Psoas muscle (tissue), 8 donors: ENCODE measurements at places on chromosomes 11 and 22. TPM values are rescaled to one million over a fixed set of nuclear protein-coding genes. Genes with fewer than 3 reads are reported as not detected.

GRCh38 chr22:43850529-43850928, 11.8 kb downstream of the SULT4A1 start:
- no peak for DNase-seq

FAM76B gene
- total RNA-seq = 5.9 TPM

KIAA1671 gene
- 33.8 TPM for total RNA-seq

ARHGEF12 gene
- 80.4 TPM for total RNA-seq

ACR gene
- total RNA-seq = 0.64 TPM
